GDM1 (cell line): ENCODE measurements at places on chromosomes 5 and 9.

DNA sequence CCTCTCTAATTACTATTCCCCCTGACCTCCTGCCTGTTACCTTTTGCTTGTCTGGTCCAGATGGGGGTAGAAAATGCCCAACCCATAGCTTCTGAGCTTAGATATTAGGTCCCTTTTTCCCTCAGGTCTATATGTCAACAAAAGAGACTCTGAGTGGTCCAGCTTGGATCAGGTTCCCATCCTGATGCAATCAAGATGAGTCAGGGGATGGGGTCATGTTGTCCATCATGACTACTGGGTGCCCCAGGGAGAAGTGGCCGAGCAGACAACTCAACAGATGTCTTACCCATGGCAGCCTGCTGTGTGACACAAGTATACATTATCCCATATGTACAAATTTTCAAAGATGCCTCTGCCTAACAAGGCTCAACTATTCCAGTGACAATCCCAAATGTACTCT is 9.1 kb upstream of the ANKH start:
- no peak for DNase-seq

- DNase-seq: no peak
Observed at GRCh38 chr9:109977521-109977920, 197.5 kb downstream of the PALM2AKAP2 start.

DNA sequence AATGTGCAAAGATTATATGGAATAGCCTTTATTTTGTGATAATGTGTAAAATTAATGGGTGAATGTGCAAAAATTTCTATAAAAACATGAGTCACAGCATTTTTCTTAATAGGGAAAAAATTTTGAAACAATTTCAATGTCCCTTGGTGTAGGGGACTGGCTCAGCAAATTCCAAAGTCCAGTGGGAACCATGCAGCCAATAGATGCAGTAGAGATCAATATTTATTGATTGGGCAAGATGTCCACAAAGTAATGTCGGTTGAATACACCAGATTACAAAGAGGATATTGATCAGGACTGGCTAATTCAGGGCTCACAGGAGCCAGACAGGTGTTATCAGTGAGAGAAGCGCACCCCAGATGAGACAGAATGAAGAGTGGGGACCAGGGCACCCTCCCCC is 62.5 kb downstream of the AMBP start:
- no peak for DNase-seq

GRCh38 chr9:123717581-123718175 is 212.2 kb downstream of the DENND1A start:
- DNase-seq: no peak

DNA sequence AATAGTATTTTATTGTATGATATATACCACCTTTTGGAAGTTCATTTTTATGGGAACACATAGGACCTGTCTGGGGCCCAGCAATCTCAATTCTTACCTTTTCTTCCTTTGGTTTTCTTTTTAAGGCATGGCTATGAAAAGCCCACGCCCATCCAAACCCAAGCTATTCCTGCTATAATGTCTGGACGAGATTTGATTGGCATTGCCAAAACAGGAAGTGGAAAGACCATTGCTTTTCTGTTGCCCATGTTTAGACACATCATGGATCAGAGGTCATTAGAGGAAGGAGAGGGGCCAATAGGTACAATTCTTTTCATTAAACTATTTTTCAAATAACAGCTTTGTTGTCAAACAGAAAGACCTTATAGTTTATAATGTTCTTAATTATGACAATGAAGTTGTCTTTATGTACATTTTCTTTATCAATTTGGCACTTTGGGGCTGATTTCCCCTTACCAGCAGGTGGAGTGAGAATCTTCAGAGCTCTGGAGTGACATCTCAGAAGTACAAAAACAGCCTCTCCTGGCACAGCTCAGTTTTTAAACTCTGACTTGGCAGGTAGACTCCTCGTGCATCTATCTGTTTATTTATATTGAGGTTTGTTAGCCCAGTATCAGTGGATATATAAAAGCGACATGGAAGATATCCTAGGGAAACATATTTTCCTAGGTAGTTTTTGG is 25.8 kb downstream of the DDX46 start:
- no peak for DNase-seq

DNA sequence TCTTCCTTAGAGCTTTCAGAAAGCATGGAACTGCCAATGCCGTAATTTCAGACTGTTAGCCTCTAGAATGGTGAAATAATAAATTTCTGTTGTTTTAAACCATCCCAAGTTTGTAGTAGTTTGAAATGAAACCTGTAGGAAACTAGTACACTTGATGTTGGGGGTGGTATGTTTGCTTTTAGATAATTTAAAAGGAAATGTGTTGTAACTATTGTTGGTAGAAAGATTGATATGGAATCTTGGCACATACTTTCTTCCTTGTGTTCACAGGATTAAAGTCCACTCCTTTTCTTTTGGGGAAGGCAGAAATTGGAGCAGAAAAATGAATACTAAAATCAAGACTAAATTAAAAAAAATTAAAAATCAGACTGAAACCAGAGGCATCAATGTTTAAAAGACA is 66.0 kb upstream of the ARRDC3 start:
- DNase-seq: no peak

GRCh38 chr9:108720191-108720642 is 135.6 kb downstream of the ACTL7B start:
- no peak for DNase-seq

- DNase-seq: no peak
Observed at GRCh38 chr9:124190761-124191160, 67.0 kb upstream of the NEK6 start.
